ENCODE measurements at places on chromosomes 11 and 22.
A peak's percentile ranks its signal among the peaks of the same experiment; 100 is the strongest.

DNA sequence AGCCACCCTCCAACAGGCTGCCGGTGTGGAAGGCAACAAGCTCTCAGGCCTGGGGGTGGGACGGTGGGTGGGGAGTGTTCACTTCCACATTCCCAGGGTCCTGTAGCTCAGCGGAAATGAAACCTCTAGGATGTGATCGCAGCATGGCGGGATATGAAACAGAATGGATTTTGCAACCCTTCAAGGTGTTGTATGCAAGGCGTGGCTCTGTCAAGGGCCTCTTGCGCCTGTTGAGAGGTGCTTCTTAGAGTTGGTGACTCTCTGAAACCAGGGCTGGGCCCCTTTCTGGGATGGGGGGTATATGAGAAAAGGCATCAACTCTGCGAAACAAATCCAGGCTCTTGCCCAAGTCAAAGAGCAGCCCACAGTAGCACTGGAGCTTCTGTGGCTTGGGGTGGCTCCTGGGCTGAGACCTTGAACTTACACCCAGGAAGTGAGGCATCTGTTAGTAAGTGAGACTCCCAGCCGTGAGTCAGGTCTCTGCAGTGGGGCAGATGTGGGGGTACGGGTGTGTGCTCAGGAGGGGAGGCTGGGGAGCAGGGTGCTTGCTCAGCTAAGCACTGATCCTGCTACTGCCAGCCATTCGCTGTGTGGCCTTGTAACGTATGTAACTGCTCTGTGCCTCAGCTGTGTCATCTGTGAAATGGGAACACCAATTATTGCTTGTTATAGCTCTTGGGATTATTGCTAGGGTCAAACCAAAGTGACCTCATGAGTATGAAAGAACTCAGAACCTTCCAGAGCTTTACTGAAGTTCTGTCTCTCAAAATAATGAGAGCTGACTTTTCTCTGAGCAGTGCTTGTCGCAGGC, 28.3 kb downstream of the NECTIN1 start:
- DNase-seq: no peak

DNA sequence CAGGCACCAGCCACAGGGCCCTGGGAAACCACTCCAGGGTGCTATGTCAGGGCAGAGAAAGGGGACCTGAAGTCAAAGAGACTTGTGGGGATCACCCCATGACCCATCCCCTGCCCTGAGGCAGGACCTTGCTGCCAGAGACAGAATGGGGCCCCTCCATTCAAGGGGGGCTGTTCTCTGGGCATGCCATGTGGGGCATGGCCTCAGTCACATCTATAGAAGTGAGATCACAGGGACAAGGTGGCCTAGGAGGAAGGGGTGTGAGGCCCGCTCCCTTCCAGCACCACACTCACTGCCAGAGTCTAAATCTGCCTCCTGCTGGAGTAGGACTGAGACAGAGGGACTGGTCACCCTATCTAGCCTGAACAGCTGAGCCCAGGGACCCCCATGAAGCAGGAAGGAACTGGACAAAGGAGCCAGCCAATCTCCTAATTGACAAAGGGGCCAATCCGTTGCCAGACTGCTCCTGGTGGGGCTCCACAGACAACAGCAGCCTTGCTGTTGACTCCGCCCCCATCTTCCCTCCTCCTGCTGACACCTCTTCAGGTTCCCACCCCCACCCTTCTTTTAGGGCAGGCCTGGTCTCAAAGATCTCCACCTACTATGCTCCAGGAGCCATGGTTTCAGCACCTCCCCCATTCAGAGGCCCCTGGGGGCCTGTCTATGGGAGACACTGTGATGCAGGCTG, 26.0 kb downstream of the NEAT1 start:
- DNase-seq: no peak

DNA sequence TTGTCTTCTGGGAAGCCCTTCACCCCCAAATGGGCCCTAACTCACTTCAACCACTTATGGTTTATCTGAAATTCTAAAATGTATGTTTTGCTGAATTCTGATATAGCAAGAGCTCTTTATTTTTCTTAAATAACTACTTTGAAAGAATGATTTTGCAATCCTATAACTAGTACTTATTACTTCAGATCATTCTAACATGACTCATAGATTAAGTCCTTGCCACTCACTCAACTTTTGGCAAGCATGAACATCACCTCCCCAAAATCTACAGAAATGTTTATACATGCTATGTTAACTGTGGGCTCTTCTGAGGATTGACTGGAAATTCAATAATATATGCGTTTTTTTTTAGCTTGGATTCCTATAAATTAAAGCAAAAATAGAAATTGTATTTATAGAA, 367.4 kb upstream of the FAT3 start:
- DNase-seq: peak; percentile 63

GRCh38 chr11:832529-833113, at the start of gene CD151:
Gene CD151, plus strand, starts transcription at chr11:832952. Its CDS starts 3,118 bp downstream, at chr11:836070.
- DNase-seq: no peak

DNA sequence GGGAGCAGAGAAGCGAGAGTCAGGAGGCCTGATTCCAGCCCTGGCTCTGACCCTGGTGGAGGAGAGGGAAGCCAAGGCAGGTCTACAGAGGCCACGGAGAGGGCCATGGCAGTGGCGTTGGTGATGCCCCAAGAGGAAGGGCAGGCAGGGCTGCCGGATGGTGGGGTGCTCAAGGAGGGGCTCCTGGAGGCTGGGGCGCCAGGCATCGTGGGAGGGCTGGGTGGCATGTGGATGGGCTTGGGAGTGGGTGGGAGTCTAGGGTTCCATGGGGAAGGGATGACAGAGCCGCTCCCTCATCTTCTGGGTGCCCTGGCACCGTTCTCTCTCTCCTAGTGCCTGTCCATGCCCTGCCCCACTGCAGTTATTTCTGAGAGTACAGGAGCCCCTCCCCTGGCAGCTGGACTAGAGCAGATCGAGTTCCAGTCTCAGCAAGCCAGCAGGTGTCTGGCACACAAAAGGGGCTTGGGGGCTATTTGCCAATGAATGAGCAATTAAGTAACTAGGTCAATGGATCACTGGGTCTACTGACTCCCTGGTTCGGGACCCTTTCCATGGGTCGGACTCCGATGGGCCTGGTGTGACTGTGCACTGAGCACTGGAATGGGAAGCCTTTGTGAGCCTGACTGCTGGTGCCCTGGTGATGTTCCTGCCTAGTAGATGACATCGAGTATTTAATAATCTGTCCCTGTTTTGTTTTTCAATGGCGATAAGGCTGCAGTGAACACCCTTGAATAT, 570.0 kb downstream of the TBC1D22A start:
- DNase-seq: no peak

- peak; percentile 24 for DNase-seq
These were observed 459.0 kb downstream of the SOX6 start for GRCh38 chr11:15897211-15897960.

DNA sequence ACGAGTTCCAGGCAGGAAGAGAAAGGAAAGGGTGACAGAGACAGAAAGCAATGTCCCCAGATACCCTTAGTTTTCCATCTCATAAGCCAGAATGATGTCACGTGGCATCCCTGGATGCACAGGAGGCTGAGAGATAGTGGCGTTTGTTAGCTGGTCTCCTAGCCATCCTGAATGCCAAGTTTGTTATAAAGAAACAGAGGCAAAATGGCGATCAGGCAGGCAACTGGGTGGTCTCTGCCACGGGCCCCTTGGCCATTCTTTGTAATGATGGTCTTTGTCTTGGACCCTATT, 5.3 kb downstream of the SMIM38 start:
- no peak for DNase-seq

GRCh38 chr22:19783586-19784383, 23.2 kb downstream of the TBX1 start:
- DNase-seq: no peak

GRCh38 chr22:25237503-25237902, 18.1 kb downstream of the CRYBB2 start:
- no peak for DNase-seq

DNA sequence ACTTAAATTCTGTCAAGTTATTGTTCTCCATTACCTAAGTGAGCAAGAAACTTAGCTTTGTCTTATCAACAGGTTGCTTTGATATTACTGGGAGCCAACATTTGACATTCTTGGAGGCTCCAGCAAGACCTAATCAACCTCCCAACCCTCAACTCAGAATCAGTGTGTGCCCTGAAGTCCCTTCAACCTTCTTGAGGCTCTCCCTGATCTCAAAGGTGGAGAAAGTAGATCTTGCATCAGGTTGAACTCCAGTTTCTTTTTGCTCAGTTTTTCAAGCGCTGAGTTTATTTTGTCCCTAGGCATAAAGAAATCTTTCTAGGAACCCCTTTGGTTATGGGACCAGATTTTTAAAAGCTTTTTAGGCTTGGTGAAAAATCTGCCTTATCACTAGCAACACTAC, 1.4 kb downstream of the FAM111A start:
- DNase-seq: no peak

- no peak for DNase-seq
These were observed 17.8 kb upstream of the CARS1 start for GRCh38 chr11:3074912-3075589.

DNA sequence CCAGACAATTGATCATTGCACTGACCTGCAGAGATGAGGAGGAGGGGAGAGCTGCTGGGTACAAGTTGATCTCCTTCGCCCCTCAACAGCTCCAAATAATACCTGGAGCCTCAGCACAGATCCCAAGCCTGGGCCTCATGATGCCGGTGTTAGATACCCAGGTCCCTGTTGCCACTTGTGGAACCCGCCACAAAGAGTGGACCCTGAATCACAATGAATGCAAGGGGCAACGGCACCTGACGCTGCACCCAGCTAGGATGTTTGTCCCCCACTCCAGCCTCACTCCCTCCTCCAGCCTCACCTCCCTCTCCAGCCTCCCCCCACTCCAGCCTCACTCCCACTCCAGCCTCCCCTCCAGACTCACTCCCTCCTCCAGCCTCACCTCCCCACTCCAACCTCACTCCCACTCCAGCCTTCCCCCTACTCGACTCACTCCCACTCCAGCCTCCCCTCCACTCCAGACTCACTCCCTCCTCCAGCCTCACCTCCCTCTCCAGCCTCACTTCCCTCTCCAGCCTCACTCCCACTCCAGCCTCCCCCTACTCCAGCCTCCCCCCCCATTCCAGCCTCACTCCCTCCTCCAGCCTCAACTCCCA, 879.0 kb downstream of the BRD1 start:
- DNase-seq: no peak

DNA sequence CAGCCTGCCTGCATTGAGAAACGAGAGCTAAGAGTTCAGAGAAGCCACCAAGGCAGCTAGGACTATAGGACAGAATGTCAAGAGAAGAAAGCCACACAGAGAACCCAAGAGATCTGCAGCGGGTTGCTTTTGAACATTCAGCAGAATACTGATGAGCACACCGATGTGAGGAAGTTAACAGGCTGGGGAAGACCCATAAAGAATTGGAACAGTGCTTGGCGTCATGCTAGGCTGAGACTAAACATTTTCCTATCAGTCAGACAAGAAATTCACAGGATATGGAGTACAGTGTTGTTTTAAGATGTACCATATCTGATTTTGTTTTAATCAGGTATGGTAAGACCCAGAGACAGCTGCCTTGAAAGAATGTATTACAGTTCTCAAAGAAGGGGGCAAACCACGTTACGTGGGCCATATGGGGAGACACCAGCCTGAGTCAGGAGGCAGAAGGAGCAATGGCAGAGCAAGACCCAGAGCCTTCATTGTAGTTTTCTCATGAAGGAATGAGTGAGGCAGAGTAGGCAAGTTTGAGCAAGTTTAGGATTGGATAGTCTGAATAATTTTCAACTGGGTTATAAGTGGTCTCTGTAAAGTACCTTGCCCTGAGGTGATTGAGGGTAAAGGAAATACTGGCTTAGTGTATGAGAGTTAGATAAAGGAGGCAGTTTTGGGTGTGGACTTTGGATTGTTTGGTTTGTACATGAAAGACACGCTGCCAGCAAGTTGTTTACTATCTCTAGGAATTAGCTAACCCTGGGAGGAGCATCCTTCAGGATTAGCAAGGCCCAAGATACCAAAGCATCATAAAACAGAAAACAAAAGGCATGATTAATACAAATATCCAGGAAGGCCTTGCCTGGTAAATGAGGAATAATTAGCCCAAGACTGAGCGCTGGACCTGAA, 14.3 kb downstream of the LRRC75B start:
- no peak for DNase-seq

- DNase-seq: no peak
These were observed 13.9 kb downstream of the TMEM184B start for GRCh38 chr22:38258895-38259294.

DNA sequence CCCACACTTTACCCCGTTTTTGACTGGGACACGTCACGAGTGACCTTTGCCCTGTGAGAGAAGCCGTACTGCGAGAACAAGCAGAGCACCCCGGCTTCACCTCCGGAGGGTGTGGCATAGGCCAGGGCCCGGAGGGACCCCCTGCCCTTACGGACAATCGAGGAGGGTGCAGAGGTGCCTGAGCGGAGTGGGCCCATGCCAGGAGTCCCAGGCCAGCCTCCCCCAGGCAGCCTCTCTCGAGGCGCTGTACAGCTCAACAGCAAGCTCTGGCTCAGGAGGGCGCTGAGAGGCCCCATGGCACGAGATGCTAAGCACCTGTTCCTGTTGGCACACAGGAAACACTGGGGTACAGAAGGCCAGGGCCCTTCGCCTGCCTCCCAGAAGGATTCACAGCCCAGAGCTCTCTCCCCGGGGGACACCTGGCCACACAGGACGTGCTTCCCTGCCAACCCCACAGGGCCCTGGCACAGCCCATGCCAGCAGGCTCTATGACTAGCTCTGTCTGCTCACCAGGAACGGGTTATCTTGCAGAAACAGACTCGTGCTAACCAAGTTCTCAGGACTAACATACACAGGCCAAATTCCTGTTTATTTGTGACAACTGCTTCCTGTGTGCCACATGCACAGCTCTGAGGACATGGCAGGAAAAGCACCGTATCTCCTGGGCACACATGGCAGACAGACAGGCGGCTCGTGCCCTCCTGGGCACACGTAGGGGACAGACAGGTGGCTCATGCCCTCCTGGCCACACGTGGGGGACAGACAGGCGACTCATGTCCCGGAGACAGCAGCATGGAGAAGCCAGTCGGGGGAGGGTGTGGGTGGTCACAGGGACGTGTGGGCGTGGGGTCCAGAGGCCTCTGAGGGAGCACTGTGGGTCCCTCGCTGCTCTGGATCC, 11.6 kb downstream of the TOLLIP start:
- no peak for DNase-seq

DNA sequence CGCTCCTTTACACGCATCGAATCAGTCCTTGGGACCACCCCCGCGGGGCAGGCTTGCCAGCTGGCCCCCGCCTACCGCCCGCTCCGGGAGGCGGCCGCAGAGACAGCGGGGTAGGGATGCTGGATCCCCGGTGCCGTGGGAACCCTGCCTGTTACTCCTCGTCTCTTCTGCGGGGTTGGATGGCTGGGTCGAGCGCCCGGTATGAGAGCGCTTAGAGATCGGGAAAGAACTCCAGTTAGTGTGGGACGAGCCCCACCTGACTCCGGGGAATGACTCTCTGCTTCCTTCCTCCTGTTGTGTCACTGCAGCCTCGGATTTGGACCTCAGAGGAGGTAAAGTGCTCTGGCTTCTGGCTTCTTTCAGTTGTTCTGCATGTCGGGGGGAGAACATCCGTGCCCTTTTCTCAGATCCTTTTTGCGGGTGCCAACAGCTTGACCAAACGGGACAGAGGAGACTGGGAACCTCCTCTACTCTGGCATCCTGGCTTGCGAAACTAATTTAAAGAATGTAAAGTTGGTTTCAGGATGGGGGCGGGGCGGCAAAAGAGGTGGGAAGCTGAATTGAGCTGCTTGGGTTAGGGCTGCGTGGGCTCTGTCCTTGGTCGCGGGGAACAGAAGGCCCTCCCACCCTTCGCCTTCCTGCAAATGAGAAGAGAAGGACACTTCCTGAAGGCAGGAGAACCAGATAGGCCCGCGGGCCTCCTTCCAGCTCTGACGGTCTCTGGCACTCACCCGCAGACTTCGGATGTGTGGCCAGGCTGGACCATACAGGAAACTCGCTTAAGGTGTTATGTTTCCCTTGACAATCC, 938 bp downstream of the LAYN start:
- no peak for DNase-seq
